Urinary bladder (tissue), 4 donors: ENCODE measurements at places on chromosomes 5 and 9.
A peak's percentile ranks its signal among the peaks of the same experiment; 100 is the strongest.

- DNase-seq: no peak
These were observed 6.9 kb downstream of the ABHD17B start for GRCh38 chr9:71904076-71904475.

DNA sequence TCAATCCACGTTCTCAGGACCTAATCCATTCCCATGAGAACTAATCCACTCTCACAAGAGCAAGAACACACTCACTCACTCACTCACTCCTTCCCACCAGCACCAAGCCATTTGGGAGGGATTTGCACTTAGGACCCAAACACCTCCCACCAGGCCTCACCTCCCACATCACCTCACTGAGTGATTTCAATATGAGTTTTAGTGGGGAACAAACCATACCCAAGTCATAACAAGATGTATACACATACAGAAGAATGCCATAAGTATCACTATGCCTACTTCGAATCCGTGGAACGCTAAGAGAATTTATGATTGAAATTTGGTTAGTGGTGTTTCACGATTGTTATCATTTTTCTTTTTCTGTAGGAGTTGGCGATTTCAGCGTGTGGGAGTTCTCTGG is 29.3 kb upstream of the CTSL start:
- DNase-seq: no peak

GRCh38 chr9:127921557-127922120 is 4.8 kb upstream of the ST6GALNAC4 start:
- DNase-seq: no peak

GRCh38 chr9:133657120-133657661 is 21.0 kb downstream of the DBH start:
- no peak for DNase-seq

DNA sequence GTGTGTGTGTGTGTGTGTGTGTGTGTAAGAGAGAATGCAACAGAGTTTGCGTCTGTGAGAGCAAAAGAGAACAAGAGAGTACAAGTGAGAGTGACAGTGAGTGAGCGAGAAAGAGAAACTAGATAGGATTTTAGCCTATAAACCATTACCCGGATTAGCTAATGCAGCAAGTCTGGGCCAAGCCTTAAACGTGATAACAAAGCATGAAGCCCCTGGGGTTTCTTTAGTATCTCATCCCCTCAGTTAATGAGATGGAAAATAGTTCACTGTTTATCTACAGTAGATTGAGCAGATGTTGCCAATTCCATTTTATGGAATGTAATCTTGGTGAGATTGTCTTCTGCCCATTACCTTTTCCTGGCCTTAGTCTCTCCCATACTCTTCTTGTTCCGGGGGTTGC is 114.5 kb downstream of the MAT2B start:
- DNase-seq: no peak

DNA sequence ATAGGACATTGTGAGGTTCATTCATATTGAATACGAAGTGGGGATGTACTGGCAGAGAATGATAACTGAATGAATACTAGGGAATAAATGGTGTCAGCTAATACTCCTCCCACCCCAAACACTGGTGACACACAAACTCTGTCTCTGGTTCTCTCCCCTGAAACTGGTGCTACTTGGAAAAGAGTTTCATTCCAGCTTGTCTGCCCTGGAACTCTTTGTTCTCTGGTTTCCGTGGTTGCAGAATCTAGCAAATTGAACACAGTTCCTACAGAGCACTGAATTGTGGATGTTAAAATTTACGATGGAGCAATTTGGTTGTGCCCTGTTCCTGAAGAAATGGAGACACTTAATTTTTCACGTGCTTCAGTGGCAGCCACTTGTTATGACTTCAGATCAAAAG is 181.7 kb downstream of the KCTD16 start:
- DNase-seq: no peak

DNA sequence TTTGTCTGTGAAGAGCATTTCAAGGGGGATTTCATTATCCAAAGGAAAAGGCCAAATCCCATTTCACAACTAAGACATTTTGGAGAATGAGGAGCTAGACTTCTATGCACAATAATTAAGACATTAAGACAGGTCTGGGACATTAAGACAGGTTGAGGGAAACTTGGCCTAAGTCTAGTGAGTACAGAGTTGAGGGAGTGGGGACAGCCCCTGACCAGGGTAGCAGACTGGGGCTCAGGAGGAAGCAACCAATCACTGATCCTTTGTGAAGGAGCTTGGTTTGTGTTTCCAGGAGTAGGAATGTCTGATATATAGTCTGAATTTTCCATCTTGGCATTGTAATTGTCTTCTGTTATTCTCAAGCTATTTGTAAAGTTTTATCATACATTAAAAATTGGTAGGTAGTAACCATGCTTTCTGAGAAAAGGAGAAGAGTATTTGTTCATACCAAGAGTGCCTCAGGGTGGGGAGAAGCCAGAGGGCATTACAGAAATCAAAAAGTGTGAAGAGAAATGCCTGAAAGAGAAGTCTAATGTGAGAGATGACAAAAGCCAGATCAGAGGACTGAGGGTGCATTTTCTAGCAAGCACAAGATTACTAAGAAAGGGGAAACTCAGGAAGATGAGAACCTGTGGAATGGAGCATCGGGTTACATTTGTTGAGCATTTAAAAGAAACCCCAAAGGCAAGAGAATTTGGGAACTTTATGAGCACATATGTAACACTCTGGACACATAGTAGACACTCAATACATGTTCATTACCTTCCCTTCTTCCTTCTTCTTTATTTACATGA is 189.3 kb upstream of the PIK3R1 start:
- DNase-seq: no peak

- no peak for DNase-seq
These were observed 68.6 kb upstream of the TBCA start for GRCh38 chr5:77844623-77845323.

DNA sequence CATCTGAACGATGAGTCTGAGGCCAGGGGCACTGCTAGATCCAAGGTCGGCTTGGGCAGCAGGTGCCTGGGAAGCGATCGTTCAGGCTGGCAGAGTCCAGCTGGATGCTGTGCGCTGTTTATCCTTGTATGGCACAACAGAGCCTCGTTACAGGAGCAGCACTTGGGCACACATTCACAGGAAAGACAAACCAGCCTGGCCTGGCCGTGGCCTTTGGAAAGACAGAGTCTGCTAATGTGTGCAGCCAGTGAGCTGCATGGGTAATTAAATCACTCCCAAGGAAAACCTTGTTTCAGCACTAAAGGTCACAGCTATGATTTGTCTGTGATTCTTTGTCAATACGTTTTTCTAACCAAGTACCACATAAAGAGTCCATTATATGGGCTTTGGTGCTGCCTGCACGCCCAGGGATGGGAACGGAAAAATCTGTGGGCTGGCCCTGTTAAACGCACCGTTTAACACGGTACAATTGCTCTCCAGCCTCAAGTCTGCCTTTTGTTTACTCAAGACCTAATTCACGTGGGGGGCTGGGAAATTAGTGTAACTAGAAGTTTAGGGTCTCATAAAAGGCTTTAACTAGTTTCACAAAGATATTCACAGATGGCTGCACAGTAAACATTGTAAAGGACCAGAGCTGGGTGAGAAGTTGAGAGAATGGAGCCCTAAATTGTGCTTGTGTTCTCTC is 509.3 kb downstream of the KDM4C start:
- peak; percentile 25 for DNase-seq

- no peak for DNase-seq
These were observed 339.6 kb downstream of the ENC1 start for GRCh38 chr5:74300808-74301389.

DNA sequence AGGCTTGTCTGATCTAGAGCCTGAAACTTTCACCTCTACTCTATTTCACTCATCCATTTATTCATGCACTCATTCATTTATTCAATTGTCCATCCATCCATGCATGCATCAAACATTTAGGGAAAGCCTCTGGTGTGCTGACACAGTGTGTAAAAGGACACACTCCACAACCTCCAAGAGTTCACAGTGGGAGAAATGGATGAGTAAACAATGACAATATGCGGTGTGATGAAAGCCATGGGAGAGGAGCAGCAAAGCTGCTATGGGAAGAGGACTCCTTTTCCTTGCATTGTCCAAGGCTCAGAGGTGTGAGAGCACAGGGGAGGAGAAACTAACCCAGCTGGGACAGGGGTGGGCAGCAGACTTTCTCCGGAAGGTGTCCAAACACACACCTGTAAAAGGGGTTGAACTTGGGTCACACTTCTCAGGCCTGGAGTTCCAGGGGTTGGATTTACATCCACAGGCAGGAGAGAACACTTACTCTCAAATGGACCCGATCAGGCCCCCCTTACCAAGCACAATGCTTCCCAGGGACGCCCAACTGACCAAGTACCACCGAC is 21.2 kb upstream of the PFDN1 start:
- no peak for DNase-seq

- no peak for DNase-seq
These were observed 117.1 kb downstream of the MED10 start for GRCh38 chr5:6261256-6261655.

DNA sequence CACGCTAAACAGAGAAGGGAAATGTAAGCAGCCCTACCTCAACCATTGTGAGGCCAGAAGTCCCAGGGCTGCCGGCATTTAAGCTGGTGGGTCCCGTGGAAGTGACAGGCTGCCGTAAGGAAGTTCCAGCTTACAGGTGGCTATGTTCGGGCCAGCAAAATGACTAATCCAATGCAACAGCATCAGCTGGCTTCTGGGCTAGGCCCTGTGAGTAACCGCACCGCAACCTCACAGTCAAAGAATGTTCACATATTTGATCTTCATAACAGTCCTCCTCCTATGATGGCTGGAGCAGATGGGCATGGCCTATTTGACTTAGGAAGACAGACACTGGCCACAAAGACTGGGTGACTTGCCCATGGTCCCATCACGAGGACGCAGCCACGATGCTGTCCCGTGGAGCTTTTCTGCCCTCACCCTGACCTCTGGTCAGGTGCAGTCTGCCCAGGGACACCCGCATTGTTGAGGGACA is 88.2 kb downstream of the LIFR start:
- DNase-seq: no peak

DNA sequence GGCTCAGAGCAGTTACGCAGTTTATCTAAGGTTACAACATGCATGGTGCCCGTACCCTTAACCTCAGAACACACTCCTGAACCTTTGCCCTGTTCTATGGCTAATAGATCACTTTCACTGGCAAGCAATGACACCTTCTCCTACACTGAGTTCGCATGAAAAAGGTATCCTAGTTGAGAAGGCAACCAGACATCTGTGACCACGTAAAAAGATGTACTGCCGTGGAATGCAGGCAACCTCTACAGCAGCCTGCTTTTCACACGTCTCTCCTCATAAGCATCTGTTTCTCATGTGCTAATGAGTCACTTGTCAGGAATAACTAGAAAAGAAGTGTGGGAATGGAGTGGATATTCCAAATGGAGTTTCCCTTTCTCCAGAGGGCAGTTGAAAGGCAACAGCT is 71.4 kb downstream of the FBXO38 start:
- DNase-seq: no peak

DNA sequence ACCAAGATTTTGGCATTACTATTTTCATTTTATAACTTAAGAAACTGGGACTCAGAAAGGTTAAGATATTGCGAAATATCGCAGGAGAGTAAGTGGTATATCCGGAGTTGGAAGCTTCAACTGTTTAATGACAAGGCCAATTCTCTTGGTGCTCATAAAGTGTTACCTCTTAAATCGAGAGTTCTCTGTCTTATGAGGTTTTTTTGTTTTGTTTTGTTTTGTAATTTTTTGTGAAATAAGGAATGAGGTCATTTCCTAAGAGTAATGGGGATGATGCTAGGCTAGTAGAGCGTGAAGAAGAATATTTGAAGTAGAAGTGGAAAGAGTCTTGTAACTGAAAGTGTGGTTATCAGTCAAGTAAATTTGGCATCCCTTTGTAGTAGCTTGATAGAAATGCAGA is 183.2 kb upstream of the DAB2 start:
- no peak for DNase-seq

DNA sequence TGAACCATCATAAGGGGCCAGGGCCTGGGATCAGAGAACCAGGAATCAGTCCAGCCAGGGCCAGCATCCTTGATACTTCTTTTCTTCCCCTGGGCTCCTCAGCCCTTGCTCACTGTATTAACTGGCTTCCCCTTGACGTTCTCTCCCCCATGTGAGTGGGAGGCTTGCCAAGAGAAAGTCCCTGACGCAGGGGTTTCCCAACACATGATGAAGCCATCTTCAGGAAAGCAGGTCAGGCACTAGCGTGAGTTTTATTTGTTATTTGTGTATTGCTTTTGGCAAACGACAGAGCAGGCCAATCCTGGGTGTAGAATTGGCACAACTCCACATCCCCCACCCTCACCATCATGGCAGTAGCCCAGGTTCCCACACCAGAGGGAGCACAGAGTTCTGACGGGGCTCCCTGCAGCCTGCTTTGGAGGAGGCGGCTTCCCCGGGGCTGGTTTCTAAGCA is 165.5 kb upstream of the NFIL3 start:
- DNase-seq: peak; percentile 42

DNA sequence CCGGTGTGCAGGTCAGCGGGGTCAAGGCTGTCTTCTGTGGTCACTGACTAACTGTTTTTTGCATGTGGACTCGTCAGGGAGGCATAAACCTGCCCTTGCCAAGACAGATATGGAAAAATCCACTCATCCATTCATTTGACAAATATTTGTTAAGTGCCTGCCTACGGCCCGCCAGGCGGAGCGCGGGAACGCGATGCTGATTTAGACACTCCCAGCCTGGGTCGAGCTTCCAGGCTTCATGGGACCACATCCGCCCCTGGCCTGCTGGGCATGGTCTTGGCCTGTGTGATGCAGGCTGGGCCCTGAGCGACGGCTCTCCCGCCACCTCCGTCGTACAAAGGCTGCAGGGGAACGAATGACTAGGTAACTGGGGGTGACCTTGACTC is 18.1 kb downstream of the MYMK start:
- no peak for DNase-seq

DNA sequence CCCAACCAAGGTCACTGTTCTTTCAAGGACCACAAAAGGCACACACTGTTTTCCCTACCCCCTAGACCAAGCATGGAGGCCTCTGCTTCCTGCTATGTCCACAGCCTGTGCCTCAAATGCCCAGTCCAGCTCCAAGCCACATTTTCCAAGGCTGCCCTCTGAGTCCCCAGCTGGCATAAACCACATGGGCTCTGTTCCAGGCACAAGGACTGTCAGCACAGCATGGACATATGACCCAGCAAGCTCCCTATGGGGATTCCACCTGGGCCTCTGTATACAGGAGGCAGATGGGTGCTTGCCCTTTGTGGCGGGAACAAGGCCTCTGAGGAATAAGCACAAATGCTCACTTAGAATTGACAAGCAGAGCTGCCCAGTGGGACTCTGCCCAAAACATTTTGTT is 115.2 kb downstream of the SPOCK1 start:
- no peak for DNase-seq

- DNase-seq: no peak
These were observed 137.7 kb downstream of the HSD17B3 start for GRCh38 chr9:96164268-96164683.

- no peak for DNase-seq
These were observed 19.8 kb downstream of the AKNA start for GRCh38 chr9:114367772-114368569.

DNA sequence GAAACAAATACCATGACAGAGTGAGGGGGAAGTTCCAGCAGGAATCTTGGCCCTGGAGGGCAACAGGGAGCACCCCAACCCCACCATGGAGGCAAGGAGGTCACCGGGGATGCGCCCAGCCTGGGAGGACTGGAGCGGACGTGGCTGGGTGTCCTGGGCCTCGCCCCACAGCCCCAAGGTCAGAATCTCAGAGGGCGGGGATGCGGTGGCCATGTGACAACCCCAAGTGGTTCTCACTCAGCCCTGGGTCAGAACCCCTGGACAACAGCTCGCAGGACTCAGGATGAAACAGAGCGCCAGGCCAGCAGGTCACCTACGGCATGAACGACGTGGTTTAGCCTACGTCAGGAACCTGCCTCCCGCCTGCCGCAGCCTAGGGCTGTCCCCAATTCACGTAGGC is 64.0 kb upstream of the ZNF354A start:
- DNase-seq: no peak
